ENCODE measurements at places on chromosomes 6 and 20.

- DNase-seq, result no peak
These were observed 43.9 kb upstream of the GJE1 start for GRCh38 chr6:142088858-142089216.

DNA sequence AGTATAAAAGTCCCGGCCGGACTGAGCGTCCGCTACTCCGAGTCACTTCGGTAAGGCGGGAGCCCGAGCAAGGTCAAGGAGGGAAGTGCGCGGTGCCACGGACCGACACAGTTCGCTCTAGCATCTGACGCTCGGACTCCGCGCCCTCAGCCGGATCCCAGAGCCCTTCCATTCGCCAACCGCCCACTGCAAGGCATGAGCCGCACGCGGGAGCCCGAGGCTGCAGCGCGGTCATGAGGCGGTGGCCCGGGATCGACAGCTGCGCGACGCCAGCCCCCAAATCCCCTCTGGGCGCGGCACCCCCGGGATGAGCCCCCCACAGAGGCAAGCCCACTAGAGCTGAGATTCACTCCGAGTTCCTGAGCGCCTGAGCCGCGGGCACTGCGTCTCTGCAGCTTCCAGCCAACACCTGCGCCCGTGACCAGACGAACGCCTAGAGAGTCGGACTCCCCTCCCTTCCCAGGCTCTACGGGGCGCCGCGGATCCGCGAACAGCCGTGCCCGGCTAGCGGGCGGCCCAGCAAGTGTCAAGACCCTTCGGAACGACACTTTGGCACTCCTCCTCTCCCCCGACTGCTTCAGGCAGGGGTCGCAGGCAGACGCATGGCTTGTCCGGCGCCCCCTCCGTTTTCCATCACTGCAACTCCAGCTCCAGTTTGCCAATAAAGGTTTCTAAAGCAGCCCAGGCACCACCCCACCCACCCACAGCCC lies 725 bp upstream of the ISM1 start:
- no peak for DNase-seq

DNA sequence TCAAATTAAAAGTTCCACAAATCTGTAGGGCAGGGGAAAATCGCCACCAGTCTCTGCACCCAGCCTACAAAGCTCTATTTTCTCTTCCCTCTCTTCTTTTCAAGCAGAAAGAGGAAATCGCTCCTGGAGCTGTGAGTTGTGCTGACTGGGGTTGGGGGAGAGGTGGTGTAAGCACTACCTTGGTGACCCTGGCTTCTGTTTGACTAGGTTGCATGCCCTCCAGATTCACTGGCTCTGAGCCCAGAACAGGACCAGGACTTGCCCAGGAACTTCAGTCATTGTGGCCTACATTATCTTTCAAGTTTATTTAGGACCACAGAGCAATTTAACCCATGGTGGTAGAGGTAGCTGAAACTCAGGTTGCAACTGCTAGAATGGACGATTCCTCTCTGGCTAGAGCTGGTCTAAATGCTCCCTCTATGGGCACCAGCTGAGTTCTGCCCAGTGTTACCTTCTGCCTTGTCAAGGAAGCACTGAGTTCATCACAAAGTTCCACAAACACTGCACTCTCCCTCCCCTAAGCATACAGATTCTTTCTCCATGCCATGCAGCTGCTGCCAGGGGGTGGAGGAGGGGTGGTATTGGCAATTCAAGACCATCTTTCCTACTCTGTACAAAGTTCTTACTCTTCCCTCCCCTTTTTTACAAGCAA lies 122.0 kb upstream of the BMP5 start:
- DNase-seq, result no peak

DNA sequence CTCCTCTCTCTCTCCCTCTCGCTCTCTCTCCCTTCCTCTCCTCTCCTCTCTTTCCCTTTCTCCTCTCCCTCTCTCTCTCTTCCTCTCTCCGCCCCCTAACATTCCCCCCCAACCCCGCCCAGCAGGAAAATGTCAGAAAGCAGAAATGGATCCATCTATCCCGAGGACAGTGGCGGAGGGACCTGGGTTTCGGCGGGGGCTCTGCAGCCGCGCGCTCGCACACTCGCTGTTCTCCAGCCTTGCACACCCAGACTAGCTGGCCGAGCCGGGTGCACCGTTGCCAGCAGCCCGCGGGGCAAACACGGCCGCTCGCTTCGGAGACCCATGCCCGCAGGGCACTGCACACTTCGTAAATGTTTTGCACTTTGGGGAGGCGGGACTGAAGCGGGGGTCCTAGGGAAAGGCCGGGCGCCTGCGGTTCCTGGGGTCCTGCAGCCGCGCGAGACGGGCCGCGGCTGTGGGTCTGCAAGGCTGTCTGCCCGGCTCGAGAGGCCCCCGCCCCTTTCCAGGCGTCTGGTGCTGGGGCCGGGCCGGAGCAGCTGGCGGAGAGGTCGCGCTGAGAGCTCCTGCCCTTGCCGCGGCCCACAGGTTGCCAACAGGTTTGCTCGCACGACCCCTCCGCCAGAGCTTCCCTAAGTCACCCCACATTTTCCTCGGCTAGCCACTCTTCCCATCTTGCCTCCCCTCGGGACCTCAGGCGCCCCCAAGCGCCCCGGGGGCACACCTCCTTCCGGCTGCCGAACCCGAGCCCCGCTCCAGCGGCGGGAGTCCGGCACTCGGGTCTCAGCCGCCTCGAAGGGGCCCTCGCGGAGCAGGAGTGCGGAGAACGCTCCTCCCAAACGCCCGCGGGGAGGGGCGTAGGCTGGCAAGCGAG lies 818 bp upstream of the MDGA1 start:
- DNase-seq, result peak; percentile 35

DNA sequence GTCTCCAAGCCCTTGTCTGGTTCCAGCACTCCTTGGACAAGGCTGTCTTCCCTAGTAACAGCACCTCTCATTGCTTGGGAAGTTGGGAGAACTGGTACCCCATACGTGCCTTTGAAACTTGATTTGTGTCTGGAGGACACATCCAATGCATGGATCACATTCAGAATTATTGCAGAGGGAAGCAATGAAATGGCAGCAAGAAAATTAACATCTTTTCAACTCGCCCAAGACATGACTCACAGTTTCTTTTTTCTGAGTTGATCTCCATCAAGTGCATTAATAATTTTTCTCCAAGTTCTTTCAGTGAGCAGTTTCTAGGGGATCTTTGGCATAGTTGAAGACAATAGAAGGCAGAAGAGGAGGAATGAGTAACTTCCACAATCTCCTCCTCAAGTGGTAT lies 22.3 kb upstream of the PI3 start:
- DNase-seq, result no peak

DNA sequence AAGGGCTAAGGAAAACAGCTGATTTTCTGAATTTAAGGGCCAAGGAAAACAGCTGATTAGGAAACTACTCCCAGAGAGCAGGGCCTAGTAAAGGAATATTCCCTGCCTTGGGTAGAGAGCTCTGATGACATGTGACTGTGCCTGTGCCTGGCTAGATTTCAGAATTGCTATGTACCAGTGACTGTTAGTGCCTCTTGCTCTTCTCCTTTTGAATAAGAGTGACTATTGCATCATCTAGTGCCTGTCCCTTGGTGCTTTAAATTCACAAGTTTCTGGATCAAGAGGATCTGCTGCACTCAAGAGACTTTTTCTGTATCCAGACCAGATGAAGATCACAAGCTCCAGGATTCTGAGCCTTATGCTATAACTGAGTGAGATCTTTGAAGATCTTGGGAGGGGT lies 332.9 kb downstream of the KIF16B start:
- no peak for DNase-seq

GRCh38 chr6:45434381-45434700 lies 56.6 kb upstream of the SUPT3H start:
- no peak for DNase-seq

DNA sequence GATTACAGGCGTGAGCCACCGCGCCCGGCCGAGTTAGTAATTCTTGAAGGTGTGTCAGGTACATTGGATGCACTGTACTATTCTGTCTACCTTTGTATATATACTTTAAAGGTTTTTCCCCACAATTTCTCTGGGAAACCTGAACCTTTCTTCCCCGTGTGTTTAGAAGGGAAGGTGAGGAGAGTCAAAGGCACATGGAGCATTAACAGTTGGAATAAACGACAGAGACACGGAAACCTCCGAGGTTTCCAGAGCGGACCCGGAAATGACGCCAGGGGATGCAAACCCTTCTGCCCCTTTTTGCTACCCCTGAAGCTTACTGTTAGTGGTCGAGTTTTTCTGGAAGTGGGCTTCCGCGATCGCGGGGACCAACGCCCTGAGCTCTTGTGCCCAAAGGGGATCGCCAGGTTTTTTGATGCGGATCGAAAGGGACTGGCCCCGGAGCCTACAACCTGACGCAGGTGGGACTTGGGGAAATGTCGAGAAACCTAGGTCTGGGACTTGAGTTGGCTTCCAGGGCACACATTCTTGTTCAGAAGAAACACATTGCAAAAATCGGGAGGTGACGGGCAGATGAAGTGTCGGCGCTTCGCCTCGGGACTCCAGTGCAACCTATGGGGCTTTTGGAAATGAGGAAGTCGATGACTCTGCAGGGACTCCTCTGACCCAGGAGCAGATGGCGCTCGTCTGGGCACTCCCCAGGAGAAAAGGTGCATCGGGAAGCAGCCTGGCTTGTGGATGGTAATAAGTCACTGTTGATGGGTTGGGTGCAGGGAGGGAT lies 218.2 kb downstream of the OR2B2 start:
- DNase-seq, result no peak

GRCh38 chr20:36425166-36425565 lies 116.2 kb upstream of the MYL9 start:
- DNase-seq, result no peak

GRCh38 chr6:89173634-89174033 lies 27.8 kb downstream of the PM20D2 start:
- DNase-seq, result no peak

GRCh38 chr6:109760208-109760607 lies 69.1 kb downstream of the FIG4 start:
- no peak for DNase-seq

- DNase-seq, result no peak
These were observed 58.8 kb upstream of the APCDD1L start for GRCh38 chr20:58573986-58574385.

GRCh38 chr6:44458551-44458950 lies 71.0 kb downstream of the CDC5L start:
- DNase-seq, result no peak

- no peak for DNase-seq
These were observed 19.8 kb downstream of the DSE start for GRCh38 chr6:116390581-116390980.

GRCh38 chr6:6661684-6662083 lies 73.2 kb downstream of the LY86 start:
- DNase-seq, result no peak

DNA sequence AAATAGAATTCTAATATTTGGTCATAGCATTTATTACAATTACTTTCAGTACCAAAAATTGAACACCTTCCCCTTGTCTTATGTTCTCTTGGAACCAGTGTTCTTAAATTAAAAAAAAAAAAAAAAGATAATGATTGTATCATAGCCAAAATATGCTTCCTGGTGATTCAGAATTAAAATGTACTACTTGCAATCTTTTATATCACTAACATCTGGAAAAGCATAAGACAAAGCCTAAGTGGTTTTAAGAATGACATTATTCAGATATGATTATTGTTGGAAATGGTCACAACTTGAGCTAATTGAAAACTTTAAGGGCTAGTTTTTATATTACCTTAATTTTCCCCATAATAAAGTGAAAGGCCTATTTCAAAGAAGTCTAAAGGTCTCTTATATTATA lies 493.3 kb upstream of the MARCKS start:
- no peak for DNase-seq

DNA sequence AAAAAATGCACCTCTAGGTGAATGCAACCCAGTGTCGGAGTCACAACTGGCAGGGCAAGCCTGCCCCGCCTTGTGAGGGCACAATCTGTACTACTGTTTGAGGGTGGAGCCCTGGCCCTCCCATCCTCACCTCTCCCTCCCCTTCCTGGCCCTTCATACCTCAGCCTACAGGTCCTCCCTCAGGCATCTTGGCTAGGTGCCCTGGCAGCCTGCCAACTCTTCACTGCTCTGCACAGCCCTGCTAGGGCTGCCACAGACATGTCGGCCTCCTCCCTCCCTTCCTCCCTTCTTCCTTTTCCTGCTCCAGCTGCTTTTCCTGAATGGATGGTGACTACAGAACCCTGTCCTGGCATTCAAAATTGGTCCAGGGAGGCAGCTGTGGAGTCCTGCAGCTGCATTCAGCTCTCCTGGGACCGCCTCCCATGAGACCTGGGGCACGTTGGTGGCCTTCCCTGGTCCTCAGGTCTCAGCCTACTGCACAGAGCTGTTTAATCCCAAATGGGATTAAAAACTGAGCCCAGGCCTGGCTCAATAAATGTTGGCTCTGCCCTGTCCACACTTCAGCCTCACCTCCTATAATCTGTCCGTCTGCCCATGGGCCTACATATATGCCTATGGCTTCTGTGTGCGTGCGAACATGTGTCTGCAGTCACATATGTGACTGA lies 52.7 kb downstream of the CDH22 start:
- DNase-seq, result no peak

DNA sequence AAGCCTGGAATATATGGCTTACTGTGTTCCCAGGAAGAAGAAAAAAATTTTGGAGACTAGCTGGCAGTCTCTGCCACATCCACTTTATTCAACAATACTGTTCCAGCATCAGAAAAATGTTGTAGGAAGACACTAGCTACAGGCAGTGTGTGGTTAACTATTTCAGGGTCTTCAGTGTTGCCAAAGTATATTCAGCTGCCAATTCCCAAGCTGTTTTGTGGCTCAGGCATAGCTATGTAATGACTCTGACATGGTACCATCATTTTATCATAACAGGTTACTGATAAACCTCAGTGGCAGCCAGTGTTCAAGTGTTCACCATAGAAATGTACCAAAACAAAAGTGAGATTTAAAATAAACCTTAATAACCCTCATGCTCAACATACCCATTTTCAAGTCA lies 503.1 kb downstream of the ADGRB3 start:
- no peak for DNase-seq

GRCh38 chr6:120129228-120129627 lies 779.7 kb upstream of the MAN1A1 start:
- DNase-seq, result no peak

GRCh38 chr6:154548130-154548830 lies 37.8 kb upstream of the CNKSR3 start:
- DNase-seq, result no peak

GRCh38 chr20:37737826-37738420 lies 44.1 kb downstream of the CTNNBL1 start:
- DNase-seq, result no peak

DNA sequence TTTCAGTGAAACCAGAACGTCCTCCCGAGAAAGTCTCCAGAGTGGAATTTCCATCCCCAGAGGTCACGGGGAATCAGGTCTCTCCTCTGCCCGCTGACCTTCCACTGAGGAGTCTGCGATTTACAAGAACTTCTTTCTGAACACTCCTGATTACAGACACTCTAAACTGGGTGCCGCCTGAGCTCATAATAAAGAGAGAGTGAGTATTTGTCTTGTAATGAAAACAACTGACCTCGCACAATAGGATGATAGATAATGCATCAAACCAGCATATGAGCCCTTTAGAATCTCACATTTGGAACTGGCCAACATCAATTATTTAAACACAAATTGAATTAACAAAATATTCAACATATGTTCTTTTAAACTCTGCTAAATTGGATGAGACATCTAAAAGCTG lies 47.5 kb downstream of the DLL1 start:
- no peak for DNase-seq

- no peak for DNase-seq
These were observed 470.3 kb upstream of the JARID2 start for GRCh38 chr6:14775528-14775927.

Measured in activated CD4-positive, CD25-positive, alpha-beta regulatory T cell (primary cell).